ENCODE measurements at places on chromosomes 3 and 15. TPM values are rescaled to one million over a fixed set of nuclear protein-coding genes. Genes with fewer than 3 reads are reported as not detected.

The EOGT gene
- total RNA-seq = 16.9 TPM

DNA sequence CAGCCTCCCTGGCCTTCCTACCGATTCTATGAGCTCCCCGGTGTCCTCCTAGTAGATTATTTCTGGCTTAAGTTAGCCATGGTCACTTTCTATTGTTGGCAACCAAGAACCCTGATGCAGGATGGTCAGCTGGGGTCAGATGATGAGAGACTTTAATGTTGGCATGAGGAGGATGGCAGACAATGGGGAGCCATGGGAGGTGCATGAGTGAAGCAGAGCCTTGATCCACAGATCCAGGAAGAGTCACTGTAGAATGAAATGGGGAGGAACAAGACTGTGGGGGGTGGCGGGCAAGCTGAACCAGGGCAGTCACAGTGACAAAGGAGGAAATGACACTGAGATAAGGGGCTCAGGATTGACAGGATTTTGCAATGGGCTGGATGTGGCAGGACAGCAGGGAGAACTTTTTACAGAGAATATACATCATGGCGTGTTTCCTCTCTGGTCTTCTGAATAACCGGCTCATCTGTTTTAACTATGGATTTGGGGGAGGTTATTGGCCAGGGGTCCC, 60.9 kb downstream of the RPLP1 start:
- DNase-seq = no peak

DNA sequence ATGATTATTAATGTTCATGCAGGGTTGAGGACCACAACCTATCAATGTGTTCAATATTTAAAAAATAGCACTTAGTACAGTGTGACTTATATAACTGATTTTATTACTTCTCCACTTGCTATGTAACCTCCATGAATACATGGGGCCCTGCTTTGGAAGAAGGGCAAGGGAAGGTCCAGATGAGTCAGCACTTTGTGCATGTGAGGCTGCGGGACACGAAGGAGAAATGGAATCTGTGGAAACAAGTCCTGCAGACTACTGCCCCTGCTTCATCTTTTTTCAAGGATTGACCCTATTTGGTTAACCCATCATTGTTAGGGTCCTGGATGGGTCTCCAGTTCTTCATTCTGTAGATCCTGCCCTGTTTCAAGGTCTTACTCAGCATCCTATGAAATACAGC, 1.6 kb downstream of the NXPE3 start:
- DNase-seq = no peak

- no peak for DNase-seq
Observed at GRCh38 chr3:48270306-48270705, 29.4 kb downstream of the ZNF589 start.

- DNase-seq = no peak
Observed at GRCh38 chr15:99671926-99672635, 61.2 kb downstream of the LYSMD4 start.

DNA sequence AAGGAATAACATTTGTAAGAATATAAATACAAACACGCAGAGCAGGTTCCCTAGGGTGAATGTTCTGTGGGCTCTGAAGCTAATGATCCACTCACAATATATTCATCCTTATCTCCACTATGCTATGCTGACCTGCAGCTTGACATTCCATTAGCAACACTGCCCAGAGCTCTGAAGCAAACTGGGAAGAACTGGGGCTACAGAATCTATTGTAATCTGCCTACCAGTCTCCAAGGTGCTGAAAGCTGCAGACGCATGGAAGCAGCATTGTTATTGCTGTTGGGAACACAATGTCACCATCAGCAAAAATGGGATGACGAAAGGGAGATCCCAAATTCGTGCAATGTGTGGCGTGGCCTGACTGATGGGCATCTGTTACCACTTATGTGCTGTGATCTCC, 316.7 kb upstream of the RORA start:
- no peak for DNase-seq

DNA sequence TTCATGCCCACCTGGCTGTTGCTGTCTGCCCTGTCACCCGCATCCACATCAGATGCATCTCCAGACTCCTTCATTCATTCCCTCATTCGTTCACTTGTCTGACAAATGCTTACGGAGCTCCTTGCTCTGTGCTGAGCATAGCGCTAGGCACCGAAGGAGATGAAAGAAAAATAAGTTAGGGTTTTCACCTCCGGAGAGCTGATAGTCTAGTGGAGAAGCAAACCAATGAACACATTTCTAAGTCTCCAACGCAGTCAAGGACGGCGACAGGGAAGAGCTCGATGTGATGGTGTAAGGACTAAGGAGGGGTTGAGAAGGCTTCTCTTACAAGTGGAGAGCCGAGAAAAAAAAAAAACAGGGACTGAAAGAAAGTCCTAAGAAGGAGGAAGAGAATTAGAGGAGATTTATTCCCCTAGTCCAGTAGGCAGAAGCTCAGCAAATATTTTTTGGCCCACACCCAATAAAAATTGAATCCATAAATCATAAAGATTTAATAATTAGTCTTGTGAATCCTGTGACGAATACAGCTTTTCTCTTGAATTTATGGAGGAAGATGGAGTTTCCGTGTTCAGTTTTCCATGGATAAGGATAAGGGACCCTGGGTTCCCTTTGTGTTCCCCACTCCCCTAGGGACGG, 127.2 kb upstream of the DLG1 start:
- DNase-seq = no peak

All from mucosa of descending colon (tissue), 3 donors.